Uterus (tissue), 4 donors: ENCODE measurements at places on chromosomes 1 and 21. TPM values are rescaled to one million over a fixed set of nuclear protein-coding genes. Genes with fewer than 3 reads are reported as not detected.

DNA sequence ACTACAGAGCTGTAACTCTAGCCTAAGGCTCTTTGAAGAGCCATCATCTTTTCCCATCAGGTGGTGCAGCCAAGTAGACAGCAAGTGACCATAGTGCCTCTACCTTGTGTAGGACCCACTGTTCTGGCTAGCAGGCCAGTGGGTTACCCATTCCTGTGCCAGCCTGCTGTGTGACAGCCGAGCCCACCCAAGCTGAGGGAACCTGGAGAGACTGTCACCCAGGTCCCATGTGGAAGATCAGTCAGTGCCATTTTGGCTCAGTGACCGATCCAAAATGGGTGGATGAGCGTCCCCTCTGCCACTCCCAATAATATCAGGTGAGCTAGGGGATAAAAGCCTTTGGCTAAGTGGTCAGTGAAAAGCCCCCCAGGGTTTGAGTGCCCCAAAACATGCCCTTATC lies 417.9 kb downstream of the MATN1 start:
- DNase-seq = no peak
- no peak overlapping the region for H3K4me3 ChIP-seq
- H3K27ac ChIP-seq = no peak overlapping the region
- no peaks in the 10 kb centered on the region for H3K36me3 ChIP-seq

DNA sequence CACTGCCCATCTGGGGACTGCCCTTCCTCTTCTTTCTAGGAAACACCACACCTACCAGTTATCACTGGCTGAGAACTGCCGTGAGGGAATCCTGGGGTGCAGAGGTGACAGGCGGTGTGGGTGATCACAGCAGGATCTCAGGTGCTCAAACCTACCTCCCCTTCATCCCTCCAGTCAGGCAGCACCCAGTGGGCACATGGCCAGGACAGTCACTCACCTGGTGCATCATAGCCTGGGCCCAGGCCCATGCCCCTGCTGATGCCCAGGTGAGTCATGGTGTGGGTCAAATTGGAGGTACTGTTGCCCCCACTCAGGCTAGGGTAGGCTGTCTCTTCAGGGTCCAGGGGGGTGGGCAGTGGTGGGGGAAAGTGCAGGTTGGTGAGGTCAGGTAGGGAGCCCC lies 5.3 kb upstream of the DENND4B start:
- H3K36me3 ChIP-seq = no peaks in the 10 kb centered on the region
- H3K4me1 ChIP-seq = peaks cover 3% of the 10 kb centered on the region

The FCRL4 gene
- total RNA-seq = not detected

The FAM151A gene
- not detected for total RNA-seq

The OR14K1 gene
- total RNA-seq = not detected
